NCI-H1105 treated with DMSO at 0.1 percent for 48 hours (cell line): ENCODE measurements at places on chromosomes 1 and 21.

DNA sequence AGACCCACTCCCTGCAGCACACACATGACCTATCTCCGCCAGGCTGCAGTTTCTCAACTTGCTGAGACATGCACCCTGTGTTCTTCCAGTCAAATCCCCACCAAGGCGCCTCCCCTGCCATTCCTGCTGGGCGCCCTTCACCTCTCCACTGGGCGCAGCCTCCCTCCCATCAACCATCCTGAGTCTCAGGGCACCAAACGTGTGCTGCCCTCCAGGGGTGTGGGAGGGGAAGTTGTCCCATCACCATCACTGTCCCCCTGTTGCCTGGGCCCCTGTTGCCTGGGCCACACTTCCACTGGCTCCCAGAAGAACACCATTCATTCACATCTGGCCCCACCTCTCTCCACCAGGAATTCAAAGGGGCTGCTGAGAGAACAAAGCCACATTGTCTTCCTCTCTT is 44.9 kb upstream of the EFHD2 start:
- no peak for DNase-seq

GRCh38 chr21:42476388-42477331 is 19.4 kb downstream of the RSPH1 start:
- DNase-seq: no peak

DNA sequence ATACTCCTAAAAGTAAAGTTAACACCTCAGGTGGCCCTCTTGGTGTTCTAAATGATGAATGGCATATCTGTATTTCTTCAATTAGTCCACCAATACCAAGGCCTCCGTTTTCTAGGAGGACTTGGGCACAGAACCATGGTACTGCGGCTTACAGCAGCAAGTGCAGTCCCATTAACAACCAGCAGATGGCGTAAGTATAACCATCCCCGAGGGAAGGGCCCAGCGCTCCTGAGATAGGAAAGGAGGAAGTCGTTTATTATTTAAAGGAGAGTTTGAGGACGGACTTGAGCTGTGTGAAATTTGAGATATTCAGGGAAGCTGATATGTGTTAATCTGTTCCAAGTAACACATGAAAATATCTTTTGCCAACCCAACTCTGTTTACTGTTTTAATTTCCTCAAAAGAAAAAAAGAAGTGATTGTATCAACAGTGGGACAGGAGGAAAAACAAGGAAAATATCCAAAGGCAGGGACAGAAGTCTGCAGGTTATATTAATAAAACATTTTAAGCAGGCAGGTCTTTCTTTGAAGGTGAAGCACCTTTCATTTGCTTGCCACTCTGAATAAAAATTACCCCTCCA is 37.7 kb upstream of the KCNJ15 start:
- peak; percentile 65 for DNase-seq

GRCh38 chr1:91455896-91456295 is 44.8 kb upstream of the CDC7 start:
- DNase-seq: no peak

DNA sequence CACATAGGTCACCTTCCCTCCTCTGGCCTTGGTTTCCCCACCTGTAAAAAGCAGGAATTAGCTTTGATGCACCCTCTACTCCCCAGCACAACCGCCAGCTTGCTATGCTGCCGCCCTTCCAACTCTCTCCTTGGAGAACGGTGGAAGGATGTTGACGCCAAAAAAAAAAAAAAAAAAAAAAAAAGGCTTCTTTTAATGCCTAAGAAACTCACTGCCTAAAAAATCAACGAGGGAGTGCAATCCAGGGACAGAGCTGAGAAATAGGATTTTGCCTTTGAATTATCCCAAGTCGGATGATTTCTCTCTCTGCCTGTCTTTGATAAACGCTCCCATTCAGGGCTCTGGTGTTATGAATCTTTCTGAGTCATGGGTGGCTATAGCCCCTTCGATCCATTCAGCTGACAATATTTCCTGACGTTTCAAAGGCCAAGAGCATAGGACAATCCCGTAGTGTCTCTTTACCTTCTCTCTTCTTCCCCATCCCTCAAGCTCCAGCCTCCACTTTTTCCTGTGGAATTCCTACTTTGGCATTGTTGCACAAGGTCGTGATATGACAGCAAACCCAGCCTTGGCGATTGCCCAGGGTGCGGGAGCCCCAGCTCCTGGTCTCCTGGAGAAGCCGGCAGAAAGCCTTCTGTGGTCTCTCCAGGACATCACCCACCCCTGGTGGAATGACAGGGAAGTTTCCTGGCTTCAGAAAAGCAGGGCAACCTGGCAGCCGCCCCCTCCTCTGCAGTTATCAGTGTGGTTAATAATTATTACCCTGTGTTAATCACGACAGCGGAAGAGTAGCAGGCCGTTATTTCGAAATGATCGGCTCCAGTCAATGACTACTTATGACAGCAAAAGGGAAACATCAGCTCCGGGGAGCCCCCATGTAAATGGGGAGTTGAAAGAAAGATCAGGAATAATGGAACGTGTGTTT is 8.0 kb upstream of the PLXNA2 start:
- no peak for DNase-seq

DNA sequence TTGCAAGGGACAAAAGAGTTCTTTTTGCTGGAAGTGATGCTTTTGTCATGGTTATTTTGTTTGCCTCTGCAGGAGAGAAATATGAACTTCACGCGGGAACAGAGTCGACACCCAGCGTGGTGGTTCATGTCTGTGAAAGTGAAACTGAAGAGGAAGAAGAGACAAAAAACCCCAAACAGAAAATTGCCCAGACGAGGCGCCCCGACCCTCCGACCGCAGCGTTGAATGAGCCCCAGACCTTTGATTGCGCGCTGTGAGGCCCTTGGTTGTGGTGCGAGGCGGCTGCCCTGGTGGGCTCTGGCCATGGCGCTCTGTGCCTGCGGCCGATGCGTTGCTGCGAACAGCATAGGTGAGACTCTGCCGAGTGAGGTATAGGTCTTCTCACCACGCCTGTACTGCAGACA is 20.9 kb upstream of the NCMAP start:
- DNase-seq: no peak
